ENCODE measurements at places on chromosomes 3 and 15. TPM values are rescaled to one million over a fixed set of nuclear protein-coding genes. Genes with fewer than 3 reads are reported as not detected.
A peak's percentile ranks its signal among the peaks of the same experiment; 100 is the strongest.

CPLX3 gene
- not detected for total RNA-seq

GRCh38 chr15:63075015-63075983 is 32.8 kb downstream of the TPM1 start:
- H3K4me3 ChIP-seq: no peak overlapping the region
- H3K4me1 ChIP-seq: peaks cover 21% of the 10 kb centered on the region

DPP8 gene
- 22.9 TPM for total RNA-seq

LTK gene
- total RNA-seq: 10.9 TPM

- no peaks in the 10 kb centered on the region for H3K36me3 ChIP-seq
- no peak for DNase-seq
- no peaks in the 10 kb centered on the region for H3K4me1 ChIP-seq
- H3K27ac ChIP-seq: no peak overlapping the region
These were observed 60.8 kb downstream of the GPR156 start for GRCh38 chr3:120224237-120224636.

GRCh38 chr3:119597548-119598288 is at the start of gene PLA1A:
Gene PLA1A, plus strand, starts transcription at chr3:119597885. Its CDS starts 29 bp downstream, at chr3:119597914.
- DNase-seq: no peak
- H3K4me3 ChIP-seq: no peak within 1 kb of the TSS
- H3K36me3 ChIP-seq: no peaks in the 10 kb centered on the region
- H3K27ac ChIP-seq: no peak within 1 kb of the TSS

DNA sequence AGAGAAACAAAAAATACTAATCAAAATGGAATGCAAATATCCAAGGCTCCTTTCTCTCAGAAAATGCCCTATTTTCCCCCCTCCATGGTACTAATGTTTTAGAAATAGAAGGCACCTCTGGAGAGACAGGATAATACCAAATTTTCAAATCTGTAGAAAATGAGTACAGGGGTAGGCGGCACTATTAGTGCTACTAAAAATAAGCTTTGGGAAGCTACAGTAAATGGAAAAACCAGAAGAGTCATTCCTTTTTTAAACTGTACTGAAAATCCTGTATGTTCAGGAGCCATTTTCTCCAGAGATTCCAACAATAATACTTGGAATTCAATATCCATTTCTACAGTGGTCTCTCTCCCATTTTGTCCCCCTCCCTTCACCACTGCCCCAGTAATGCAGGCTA is 320.8 kb downstream of the RORA start:
- no peaks in the 10 kb centered on the region for H3K36me3 ChIP-seq
- no peak overlapping the region for H3K4me3 ChIP-seq
- H3K27me3 ChIP-seq: no peaks in the 10 kb centered on the region
- no peaks in the 10 kb centered on the region for H3K4me1 ChIP-seq

GRCh38 chr3:155411500-155412223 is 118.2 kb upstream of the STRIT1 start:
- no peak overlapping the region for H3K27ac ChIP-seq
- DNase-seq: no peak
- H3K36me3 ChIP-seq: no peaks in the 10 kb centered on the region

DUOXA2 gene
- total RNA-seq: 1.6 TPM

GRCh38 chr3:50358355-50358910 is 888 bp downstream of the TMEM115 start:
- H3K4me1 ChIP-seq: peaks cover 25% of the 10 kb centered on the region
- DNase-seq: no peak
- H3K36me3 ChIP-seq: peaks cover 1% of the 10 kb centered on the region
- H3K27me3 ChIP-seq: no peaks in the 10 kb centered on the region
- peak overlapping the region; percentile 86 for H3K27ac ChIP-seq

DNA sequence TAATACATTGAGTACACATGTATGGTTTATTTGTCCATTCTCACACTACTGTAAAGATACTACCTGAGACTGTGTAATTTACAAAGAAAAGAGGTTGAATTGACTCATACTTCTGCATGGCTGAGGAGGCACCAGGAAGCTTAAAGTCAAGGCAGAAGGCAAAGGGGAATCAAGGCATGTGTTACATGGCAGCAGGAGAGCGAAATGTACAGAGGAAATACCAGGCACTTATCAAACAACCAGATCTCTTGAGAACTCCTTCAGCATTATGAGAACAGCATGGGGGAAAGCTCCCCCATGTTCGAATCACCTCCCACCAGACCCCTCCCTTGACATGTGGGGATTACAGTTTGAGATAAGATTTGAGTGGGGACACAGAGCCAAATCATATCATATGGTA is 666.3 kb downstream of the ZBBX start:
- H3K4me3 ChIP-seq: no peak overlapping the region
- no peaks in the 10 kb centered on the region for H3K27me3 ChIP-seq
- H3K36me3 ChIP-seq: no peaks in the 10 kb centered on the region

DNA sequence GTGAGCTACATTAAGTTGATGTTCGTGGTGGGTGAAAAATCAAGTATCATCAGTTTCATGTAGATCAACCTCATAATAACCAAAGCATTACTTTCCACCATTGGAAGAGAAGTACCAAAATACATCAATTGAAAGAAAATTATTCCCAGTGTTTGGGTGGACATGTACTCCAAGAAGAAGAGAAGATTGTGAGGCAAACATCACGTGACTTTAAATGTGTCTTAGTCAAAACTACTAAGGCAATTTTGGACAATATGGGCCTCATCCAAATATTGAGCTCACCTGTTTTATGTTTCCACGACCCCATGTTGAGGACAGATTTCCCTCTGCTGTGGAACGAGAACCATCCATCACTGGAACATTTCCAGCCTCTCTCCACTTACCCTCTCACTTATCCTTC is 303.0 kb upstream of the LMCD1 start:
- no peaks in the 10 kb centered on the region for H3K4me1 ChIP-seq
- no peaks in the 10 kb centered on the region for H3K27me3 ChIP-seq
- H3K36me3 ChIP-seq: no peaks in the 10 kb centered on the region
- DNase-seq: no peak

GP5 gene
- 0.25 TPM for total RNA-seq

GRCh38 chr3:186166491-186167288 is 57.8 kb upstream of the ETV5 start:
- H3K4me3 ChIP-seq: no peak overlapping the region
- no peaks in the 10 kb centered on the region for H3K27me3 ChIP-seq
- DNase-seq: no peak
- no peaks in the 10 kb centered on the region for H3K36me3 ChIP-seq
- H3K27ac ChIP-seq: no peak overlapping the region
- H3K4me1 ChIP-seq: no peaks in the 10 kb centered on the region

GRCh38 chr15:67105065-67105951 is 39.9 kb downstream of the SMAD3 start:
- peak overlapping the region; percentile 74 for H3K27ac ChIP-seq
- no peak for DNase-seq
- no peaks in the 10 kb centered on the region for H3K36me3 ChIP-seq
- H3K4me3 ChIP-seq: no peak overlapping the region
- H3K27me3 ChIP-seq: no peaks in the 10 kb centered on the region
- peaks cover 38% of the 10 kb centered on the region for H3K4me1 ChIP-seq

CASR gene
- not detected for total RNA-seq

DNA sequence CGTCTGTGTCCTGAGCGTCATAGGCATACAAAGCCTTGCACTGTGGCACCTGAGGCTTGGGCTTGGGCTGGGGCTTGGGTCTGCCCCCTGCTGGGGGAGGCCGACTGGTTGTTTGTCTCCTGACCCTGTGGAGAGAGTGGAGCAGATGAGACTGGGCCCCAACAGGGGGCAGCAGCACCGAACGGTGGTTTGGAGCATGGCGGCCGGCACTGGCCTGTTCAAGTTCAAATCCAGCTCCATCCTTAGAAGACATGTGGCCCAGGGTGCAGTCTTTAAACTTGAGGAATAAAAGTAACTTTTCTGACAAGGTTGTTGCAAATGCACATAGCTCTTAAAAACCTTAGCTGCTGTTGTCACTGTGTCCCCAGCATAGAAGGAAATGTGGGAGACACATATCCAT is 33.3 kb downstream of the CCNB2 start:
- no peaks in the 10 kb centered on the region for H3K27me3 ChIP-seq
- H3K27ac ChIP-seq: no peak overlapping the region
- H3K4me3 ChIP-seq: no peak overlapping the region
- no peaks in the 10 kb centered on the region for H3K4me1 ChIP-seq
- peaks cover 7% of the 10 kb centered on the region for H3K36me3 ChIP-seq

- no peaks in the 10 kb centered on the region for H3K27me3 ChIP-seq
- no peak for DNase-seq
- H3K27ac ChIP-seq: no peak overlapping the region
These were observed 57.0 kb downstream of the IQSEC1 start for GRCh38 chr3:13016083-13016720.

HDC gene
- not detected for total RNA-seq

DNA sequence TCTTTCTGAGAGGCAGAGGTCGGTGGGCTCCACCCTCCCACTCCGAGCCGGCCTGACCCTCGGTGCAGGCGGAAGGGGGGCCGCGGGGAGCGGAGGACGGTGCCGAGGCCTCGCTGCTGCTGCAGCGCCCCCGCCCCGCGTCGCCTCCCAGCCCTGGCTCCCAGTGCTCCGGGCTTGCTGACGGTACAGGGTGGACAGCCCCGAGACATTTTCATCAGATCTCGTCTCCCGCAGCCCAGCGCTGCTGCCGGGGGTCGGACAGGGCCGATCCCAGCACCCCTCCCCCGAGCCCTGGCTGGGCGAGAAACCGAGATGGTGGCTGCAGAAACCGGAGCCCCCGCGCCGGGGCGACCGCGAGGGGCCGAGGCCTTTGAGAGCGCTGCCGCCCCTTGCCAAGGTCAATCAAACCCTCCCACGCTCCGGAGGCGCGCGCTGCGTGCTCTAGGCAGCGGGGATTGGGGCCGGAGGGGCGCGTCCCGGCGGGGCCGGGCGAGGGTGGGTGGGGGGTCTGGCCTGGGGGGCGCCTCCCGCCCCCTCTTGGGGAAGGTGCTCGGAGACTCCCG is 42.5 kb downstream of the EPHB3 start:
- DNase-seq: peak; percentile 44
- H3K4me3 ChIP-seq: peak overlapping the region; percentile 46
- peaks cover 9% of the 10 kb centered on the region for H3K4me1 ChIP-seq
- no peaks in the 10 kb centered on the region for H3K36me3 ChIP-seq

- H3K4me1 ChIP-seq: no peaks in the 10 kb centered on the region
- no peak overlapping the region for H3K4me3 ChIP-seq
- no peak for DNase-seq
- no peak overlapping the region for H3K27ac ChIP-seq
- H3K27me3 ChIP-seq: no peaks in the 10 kb centered on the region
These were observed 74.7 kb downstream of the PPARG start for GRCh38 chr3:12363397-12364195.

GRCh38 chr3:193884027-193884426 is 251.9 kb upstream of the HES1 start:
- no peak overlapping the region for H3K4me3 ChIP-seq
- H3K27ac ChIP-seq: no peak overlapping the region
- no peaks in the 10 kb centered on the region for H3K36me3 ChIP-seq
- DNase-seq: no peak
- H3K27me3 ChIP-seq: no peaks in the 10 kb centered on the region
- H3K4me1 ChIP-seq: peaks cover 41% of the 10 kb centered on the region

Measured in Caco-2 (cell line).